ENCODE measurements at places on chromosomes 2 and 18.

- no peak for DNase-seq
- no peak overlapping the region for H3K27ac ChIP-seq
Measured at GRCh38 chr2:99779276-99779675, 289.5 kb upstream of the REV1 start.

DNA sequence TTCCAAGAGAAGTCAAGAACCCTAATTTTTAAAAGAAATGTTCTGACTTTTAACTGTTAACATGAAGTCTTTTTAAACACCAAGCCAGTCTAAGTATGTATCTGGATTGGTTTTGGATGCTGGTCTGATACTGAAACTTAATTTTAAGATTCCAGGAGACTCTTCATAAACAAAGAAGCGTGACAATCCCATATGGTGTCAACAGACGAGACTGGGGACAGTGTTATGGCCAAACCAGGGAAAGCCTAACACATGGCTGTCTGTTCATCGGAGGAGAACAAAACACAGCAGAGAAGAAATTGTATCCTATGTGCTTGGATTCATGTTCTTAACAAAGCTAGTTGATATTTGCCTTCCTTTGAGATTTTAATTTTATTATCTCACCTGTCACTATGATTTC lies 80.5 kb upstream of the UPP2 start:
- H3K27me3 ChIP-seq, result peaks cover 2% of the 10 kb centered on the region
- H3K4me3 ChIP-seq, result no peak overlapping the region
- DNase-seq, result no peak
- no peaks in the 10 kb centered on the region for H3K36me3 ChIP-seq

DNA sequence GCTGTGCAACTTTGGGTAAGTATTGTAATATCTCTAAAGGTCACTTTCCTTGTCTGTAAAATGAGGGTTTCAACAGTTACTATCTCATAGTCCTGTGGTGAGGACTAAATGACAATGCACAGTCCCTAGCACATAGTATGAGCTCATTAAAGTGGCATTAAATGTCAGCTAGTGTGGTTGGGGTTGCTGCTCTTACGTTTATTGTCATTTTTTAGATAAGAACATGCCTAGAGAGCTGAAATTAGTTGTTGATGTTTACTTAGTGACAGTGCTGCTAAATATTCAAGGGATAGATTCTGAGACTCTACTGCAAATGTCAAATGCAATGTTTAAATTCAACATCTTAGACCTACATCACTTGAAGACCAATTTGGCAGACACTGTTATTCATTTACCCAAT lies 356.1 kb upstream of the ETAA1 start:
- H3K4me1 ChIP-seq, result no peaks in the 10 kb centered on the region
- H3K4me3 ChIP-seq, result no peak overlapping the region
- H3K27ac ChIP-seq, result no peak overlapping the region
- no peaks in the 10 kb centered on the region for H3K36me3 ChIP-seq
- no peaks in the 10 kb centered on the region for H3K27me3 ChIP-seq

DNA sequence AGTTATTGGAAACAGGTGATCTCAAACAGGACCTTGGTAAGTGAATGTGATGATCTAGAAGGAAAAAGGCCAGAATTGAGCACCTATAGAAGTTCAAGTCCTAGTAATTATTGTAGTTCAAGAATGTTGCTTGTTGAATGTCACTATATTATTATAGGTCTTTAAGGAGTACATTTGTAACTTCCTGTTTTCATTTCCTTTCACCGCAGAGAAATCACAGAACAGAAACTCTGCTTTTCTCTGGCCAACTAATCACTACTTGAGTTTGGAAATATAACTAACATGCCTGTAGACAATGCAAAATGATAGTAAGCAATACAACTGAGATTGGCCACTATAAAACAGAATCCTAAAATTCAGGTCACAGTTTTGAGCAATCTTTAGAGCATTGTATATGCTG lies 61.8 kb upstream of the EFEMP1 start:
- no peak overlapping the region for H3K4me3 ChIP-seq
- H3K27ac ChIP-seq, result no peak overlapping the region
- no peaks in the 10 kb centered on the region for H3K36me3 ChIP-seq

DNA sequence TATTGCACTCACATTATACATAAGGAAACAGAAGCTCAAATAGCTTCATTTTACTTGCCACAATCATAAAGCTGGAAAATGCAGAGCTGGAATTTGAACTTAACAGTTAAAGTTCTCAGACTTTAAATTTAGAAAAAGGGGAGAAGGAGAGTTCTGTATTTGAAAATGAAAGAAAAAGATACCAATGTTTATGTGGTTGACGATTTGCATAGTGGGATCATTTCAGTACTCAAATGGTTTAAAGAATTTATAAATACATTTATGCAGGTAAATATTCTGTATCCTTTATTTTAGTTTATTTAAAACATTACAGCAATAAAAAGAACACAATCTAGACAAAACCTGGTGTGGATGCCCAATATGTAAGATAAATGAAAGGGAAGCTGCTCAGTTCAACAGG lies 25.5 kb upstream of the STAT4 start:
- no peak overlapping the region for H3K27ac ChIP-seq
- H3K27me3 ChIP-seq, result no peaks in the 10 kb centered on the region
- no peaks in the 10 kb centered on the region for H3K36me3 ChIP-seq
- H3K4me1 ChIP-seq, result peaks cover 14% of the 10 kb centered on the region
- no peak overlapping the region for H3K4me3 ChIP-seq

GRCh38 chr2:147320146-147320545 lies 524.7 kb upstream of the ACVR2A start:
- H3K4me1 ChIP-seq, result no peaks in the 10 kb centered on the region
- no peak overlapping the region for H3K27ac ChIP-seq
- H3K4me3 ChIP-seq, result no peak overlapping the region

- H3K36me3 ChIP-seq, result no peaks in the 10 kb centered on the region
- DNase-seq, result no peak
- H3K27ac ChIP-seq, result no peak overlapping the region
- H3K27me3 ChIP-seq, result no peaks in the 10 kb centered on the region
- H3K4me3 ChIP-seq, result no peak overlapping the region
Measured at GRCh38 chr18:23632615-23633014, 30.1 kb downstream of the ANKRD29 start.

DNA sequence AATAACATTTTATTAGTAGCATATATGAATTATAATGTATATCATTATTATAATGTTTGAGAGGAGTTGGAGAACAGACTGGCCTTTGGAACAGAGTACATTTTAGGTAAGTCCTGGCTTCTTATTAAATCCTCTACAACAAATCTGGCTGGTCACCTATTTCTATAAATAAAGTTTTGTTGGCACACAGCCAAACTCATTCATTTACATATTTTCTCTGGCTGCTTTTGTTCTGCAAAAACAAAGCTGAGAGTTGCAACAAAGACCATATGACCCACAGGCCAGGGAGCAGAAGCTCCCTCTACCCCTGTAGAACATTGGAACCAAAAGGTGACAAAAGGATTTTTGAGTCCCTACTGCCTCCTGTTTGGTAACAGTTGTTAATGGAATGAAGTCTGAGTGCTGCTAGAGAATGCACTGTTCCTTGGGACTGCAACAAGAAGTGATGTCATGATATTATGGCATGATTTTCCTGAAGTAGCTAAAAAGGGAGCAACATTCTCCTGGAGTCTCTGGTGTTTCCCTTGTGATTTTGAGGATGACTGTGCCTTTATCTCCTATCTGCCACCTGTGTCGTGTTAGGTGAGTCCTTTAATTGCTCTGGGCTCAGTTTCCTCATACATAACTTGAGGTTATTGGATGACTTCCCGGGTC lies 22.0 kb upstream of the SP9 start:
- no peak overlapping the region for H3K4me3 ChIP-seq
- H3K36me3 ChIP-seq, result no peaks in the 10 kb centered on the region
- H3K27me3 ChIP-seq, result no peaks in the 10 kb centered on the region
- no peak for DNase-seq

DNA sequence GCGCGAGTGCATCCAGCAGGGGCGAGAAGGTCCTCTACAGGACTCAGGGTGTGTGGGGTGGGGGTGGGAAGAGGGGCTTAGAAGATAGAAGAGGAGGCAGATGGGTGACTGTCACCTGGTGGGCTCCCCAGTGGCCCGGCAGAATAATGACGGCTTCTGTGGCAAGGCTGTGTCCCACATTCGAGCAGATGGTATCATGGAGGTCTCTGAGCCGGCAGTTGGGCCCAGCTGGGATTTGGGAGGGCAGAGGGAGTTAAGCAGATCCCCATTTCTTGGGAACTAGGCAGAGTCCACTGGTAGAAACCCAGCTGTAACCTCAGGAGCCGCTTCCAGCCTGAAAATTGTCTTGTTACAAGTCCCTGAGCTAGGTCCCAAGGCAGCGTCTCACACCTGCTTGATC lies 28.4 kb upstream of the DTNB start:
- no peaks in the 10 kb centered on the region for H3K27me3 ChIP-seq
- DNase-seq, result no peak
- H3K4me1 ChIP-seq, result peaks cover 13% of the 10 kb centered on the region

- DNase-seq, result no peak
- H3K27ac ChIP-seq, result no peak overlapping the region
- no peak overlapping the region for H3K4me3 ChIP-seq
- no peaks in the 10 kb centered on the region for H3K4me1 ChIP-seq
Measured at GRCh38 chr2:24315669-24316068, 44.7 kb downstream of the ITSN2 start.

GRCh38 chr2:95309599-95309998 lies 12.5 kb downstream of the KCNIP3 start:
- no peak overlapping the region for H3K27ac ChIP-seq
- no peak overlapping the region for H3K4me3 ChIP-seq
- H3K4me1 ChIP-seq, result no peaks in the 10 kb centered on the region
- H3K36me3 ChIP-seq, result no peaks in the 10 kb centered on the region

DNA sequence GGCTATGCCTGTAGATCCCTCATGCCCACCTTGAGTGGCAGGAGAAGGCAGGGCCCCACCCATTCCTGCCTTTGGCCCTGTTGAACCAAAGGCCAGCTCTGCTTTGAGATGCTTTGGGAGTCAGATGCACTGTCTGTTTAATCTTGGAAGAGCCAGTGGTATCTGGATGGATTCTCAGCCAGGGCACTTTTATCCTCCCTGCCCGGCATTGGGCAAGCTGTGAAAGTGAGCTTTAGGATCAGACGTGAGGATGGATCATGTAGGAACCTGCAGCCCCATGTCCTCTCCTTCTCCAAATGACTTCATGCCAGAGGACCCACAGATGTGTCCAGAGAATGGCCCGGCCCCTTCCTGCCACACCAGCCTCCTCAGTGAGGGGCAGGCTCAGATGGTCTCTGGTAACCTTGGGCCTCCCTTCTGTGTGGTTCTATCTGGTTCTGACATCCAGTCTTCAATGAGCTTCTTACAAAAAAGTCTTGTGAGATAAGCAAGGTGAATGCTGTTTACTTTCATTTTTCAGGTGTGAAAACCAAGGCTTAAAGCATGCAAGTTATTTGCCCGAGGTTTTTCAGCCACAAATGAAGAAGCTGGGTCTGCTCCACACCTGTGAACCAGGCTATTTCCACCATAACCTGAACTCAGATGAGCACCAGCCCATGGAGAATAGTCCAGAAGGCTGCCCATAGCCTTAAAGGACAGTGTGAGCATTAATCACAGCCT lies 123.8 kb downstream of the KCTD1 start:
- no peaks in the 10 kb centered on the region for H3K27me3 ChIP-seq
- no peaks in the 10 kb centered on the region for H3K36me3 ChIP-seq
- H3K4me3 ChIP-seq, result no peak overlapping the region
- no peak for DNase-seq
- H3K27ac ChIP-seq, result no peak overlapping the region

GRCh38 chr2:236946871-236947270 lies 138.8 kb upstream of the COPS8 start:
- H3K4me3 ChIP-seq, result no peak overlapping the region
- no peak overlapping the region for H3K27ac ChIP-seq
- 0 out of 2 replicates have a peak, but pooled peaks cover 3% of the 10 kb centered on the region for H3K27me3 ChIP-seq
- H3K4me1 ChIP-seq, result no peaks in the 10 kb centered on the region

GRCh38 chr2:39581866-39582265 lies 83.9 kb upstream of the TMEM178A start:
- no peak overlapping the region for H3K4me3 ChIP-seq
- H3K36me3 ChIP-seq, result no peaks in the 10 kb centered on the region
- H3K27ac ChIP-seq, result no peak overlapping the region
- DNase-seq, result no peak
- 0 out of 2 replicates have a peak, but pooled peaks cover 2% of the 10 kb centered on the region for H3K27me3 ChIP-seq
- H3K4me1 ChIP-seq, result no peaks in the 10 kb centered on the region

GRCh38 chr18:49933530-49934128 lies 120.3 kb upstream of the ACAA2 start:
- no peaks in the 10 kb centered on the region for H3K4me1 ChIP-seq
- DNase-seq, result no peak
- no peaks in the 10 kb centered on the region for H3K36me3 ChIP-seq

DNA sequence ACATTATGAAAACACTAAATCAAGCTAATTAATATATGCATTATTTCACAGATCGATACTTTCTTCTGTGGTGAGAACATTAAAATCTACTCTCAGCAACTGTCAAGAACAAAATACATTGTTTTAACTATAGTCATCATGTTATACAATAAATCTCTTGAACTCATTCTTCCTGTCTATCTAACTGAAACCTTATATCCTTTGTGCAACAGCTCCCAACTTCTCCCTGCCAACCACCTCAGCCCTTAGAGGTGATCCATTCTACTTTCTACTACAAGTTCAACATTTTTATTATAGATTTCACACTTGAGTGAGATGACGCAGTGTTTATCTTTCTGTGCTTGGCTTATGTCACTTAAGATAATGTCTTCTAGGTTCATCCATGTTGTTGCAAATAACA lies 535.2 kb upstream of the CRIM1 start:
- H3K27ac ChIP-seq, result no peak overlapping the region
- H3K4me1 ChIP-seq, result no peaks in the 10 kb centered on the region
- no peak overlapping the region for H3K4me3 ChIP-seq
- no peak for DNase-seq
- peaks cover 2% of the 10 kb centered on the region for H3K27me3 ChIP-seq

GRCh38 chr2:73385123-73385503 lies 523 bp upstream of the ALMS1 start:
- H3K36me3 ChIP-seq, result no peaks in the 10 kb centered on the region
- peaks cover 10% of the 10 kb centered on the region for H3K27me3 ChIP-seq
- peak overlapping the region; percentile 92 for H3K27ac ChIP-seq
- H3K4me1 ChIP-seq, result peaks cover 10% of the 10 kb centered on the region
- peak overlapping the region; percentile 95 for H3K4me3 ChIP-seq

DNA sequence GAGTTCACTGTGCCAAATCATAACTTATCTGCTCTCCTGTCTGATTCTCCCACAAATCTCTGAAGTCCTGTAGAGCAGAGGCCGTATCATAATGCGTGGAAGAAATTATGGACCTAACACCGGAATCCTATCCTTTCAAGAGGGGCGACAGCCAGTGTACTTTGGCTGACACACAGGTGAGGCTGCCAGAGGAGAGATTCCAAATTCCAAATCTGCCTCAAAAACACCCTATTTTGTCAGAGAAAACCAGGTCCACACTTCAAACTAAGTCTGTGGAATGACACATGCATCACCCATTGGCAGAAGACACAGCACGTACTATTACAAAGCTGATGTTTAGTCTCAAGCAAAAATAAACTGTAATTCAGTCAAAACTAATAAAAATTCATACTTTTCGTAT lies 139.2 kb upstream of the PID1 start:
- H3K27me3 ChIP-seq, result no peaks in the 10 kb centered on the region
- H3K4me1 ChIP-seq, result peaks cover 14% of the 10 kb centered on the region
- no peak for DNase-seq
- H3K4me3 ChIP-seq, result no peak overlapping the region

DNA sequence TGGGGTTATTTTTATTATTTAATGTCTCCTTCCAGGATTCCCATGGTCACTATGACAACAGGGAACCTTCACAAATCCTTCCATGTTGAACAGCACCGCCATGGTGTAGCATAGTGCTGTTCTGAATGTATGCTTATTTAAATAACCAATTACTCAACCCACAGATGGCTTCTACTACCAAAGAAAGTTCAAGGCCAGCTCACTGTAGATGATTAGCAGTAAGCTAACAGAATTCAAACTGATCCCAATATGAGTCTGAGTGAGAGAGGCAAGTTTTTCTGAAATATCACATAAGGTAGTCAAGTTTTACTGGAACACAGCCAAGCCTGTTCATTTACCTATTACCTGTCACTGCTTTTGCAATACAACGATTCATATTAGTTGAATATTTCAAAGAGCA lies 51.2 kb downstream of the CLASP1 start:
- no peak overlapping the region for H3K27ac ChIP-seq
- no peak for DNase-seq
- H3K27me3 ChIP-seq, result no peaks in the 10 kb centered on the region

Data from Panc1 (cell line).